ENCODE measurements at places on chromosomes 11 and 22.
A peak's percentile ranks its signal among the peaks of the same experiment; 100 is the strongest.

DNA sequence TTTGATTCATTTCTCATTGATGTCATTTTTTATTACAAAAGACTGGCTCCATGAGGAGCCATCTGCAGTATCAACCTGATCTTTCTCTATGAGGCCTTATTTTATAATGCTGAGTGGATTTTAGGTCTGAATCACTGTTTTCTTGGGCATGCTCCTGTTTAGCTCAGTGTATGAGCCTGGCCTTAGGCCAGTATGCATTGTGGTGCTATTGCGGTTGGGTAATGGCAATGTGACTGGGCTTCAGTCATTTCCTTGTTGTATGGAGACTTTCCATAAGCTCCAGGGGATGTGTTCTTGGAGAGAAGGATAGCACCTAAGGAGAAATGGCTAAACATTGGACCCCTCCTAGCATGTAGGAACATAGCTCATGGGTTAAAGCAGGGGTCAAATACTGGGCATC lies 293.2 kb downstream of the NELL1 start:
- no peak for DNase-seq

- peak; percentile 56 for DNase-seq
These were observed 18.3 kb upstream of the MICALL1 start for GRCh38 chr22:37887584-37888378.

DNA sequence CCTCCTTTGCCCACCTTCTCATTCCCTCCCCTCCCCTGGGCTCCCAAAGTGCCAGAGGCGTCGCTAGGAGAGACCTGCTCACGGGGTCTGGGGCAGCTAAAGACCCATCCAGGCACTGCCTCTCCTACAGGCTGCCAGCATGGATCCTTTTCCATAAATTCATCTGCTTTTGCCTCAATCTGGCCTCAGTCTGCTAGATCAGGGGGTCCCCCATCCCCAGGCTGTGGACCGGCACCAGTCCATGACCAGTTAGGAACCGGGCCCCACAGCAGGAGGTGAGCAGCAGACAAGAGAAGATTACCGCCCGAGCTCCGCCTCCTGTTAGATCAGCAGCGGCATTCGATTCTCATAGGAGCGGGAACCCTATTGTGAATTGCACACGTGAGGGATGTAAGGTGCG lies 12.3 kb downstream of the LTO1 start:
- no peak for DNase-seq

- peak; percentile 33 for DNase-seq
These were observed at the start of gene CHRNA10 for GRCh38 chr11:3671334-3672254. CHRNA10 (minus strand) TSS chr11:3671384; CDS start chr11:3671312, 72 bp downstream.

DNA sequence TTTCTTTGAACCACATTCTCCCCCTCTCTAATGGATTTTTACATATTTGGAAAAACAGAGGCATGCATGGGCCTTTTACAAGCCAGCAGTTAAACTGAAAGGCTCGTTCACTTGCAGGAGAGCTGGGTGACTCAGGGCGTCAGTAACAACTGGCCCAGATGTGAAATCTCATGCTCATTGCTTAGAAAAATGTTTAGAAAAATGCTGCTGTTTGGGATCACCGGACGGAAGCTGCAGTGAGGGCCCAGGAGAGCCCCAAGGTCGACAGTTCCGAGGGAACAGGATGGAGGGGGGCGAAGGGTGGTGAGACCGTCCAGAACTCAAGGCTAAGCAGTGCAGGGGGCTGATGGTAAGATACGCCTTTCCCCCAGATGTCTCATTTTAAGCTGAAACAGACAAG lies 41.7 kb upstream of the SMTN start:
- DNase-seq = no peak

GRCh38 chr11:88543902-88544655 lies 206.5 kb upstream of the CTSC start:
- DNase-seq = peak; percentile 87

GRCh38 chr11:58805065-58805464 lies 39.4 kb downstream of the GLYATL2 start:
- DNase-seq = no peak

- DNase-seq = no peak
These were observed 44.5 kb downstream of the LRRC4C start for GRCh38 chr11:41414771-41415440.

- no peak for DNase-seq
These were observed 37.0 kb downstream of the PDE2A start for GRCh38 chr11:72637198-72637597.

DNA sequence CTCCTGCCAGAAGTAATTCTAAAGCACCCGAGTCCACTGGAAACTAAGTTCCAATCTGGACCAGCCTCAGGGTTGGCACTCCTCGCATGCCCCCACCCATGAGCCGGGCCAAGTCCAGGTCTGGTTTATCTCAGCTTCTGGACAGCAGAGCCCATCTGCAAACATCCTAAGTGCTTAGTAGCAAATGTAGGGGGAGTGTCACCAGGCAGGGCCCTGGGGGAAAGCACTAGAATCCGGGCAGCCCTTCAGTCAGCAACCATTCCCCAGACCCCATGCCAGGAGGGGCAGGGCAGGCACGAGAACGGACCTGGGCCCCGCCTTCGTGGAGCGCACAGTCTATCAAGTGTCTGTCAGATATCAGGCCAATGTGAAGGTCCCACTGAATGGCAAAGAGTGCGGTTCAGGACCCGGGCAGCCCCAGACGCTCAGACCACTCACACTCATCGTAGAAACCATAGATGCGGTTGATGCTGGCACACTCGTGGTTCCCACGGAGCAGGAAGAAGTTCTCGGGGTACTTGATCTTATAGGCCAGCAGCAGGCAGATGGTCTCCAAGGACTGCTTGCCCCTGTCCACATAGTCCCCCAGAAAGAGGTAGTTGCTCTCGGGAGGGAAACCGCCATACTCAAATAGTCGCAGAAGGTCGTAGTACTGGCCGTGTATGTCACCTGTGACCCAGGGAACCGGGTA lies 1.3 kb downstream of the PPP1CA start:
- DNase-seq = no peak

DNA sequence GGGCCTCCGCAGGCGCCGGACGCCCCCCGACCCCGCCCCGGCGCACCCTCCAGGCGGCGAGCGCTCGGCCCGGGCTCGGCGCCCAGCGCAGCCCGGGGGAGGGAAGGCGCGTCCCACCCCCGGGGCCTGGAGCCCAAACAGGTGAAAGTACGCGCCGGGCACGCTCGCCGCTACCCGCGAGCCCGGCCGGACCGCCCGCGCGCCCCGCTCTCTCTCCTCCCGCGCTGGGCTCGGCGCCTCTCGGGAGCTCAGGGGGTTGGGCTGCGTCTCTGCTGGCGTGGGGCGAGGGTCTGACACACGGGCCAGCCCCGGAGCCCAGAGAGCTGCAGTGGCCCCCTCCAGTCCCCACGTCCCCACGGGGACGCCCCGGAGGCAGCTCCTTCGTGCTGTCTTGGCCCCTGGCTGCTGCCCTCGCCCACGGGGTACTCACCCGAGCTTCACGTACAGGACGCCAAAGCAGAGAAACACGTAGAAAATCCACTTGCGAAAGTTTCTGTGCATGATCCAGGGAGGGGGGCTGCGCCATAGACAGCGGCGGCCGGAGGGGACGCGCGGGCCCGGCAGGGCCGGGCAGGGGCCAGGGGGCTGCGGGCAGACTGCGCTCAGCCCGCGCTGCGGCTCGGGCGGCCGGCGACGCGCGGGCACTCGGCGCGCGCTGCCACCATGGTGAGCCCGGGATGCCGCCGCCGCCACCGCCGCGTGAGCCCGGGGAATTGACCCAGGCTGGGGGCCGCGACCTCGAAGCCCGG lies 534 bp downstream of the WNT7B start:
- peak; percentile 44 for DNase-seq

DNA sequence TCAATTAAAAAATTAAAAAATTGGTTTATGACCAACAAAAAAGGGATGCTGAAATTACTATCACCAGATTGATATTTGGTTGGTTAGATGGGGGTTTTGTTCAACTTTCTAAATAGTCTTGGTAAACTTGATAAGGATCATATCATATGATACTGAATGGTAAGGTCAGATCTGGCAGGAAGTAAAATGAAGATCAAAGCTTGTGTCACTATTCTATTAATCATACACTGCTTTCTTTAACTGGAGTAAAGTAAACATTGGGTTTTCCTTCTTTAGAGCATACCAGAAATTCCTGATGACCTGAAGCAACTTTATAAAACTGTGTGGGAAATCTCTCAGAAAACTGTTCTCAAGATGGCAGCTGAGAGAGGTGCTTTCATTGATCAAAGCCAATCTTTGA lies 40.2 kb downstream of the RRM1 start:
- DNase-seq = no peak

- no peak for DNase-seq
These were observed 88.4 kb upstream of the TEAD1 start for GRCh38 chr11:12585861-12586260.

GRCh38 chr11:12085371-12086251 lies 24.8 kb upstream of the MICAL2 start:
- no peak for DNase-seq

DNA sequence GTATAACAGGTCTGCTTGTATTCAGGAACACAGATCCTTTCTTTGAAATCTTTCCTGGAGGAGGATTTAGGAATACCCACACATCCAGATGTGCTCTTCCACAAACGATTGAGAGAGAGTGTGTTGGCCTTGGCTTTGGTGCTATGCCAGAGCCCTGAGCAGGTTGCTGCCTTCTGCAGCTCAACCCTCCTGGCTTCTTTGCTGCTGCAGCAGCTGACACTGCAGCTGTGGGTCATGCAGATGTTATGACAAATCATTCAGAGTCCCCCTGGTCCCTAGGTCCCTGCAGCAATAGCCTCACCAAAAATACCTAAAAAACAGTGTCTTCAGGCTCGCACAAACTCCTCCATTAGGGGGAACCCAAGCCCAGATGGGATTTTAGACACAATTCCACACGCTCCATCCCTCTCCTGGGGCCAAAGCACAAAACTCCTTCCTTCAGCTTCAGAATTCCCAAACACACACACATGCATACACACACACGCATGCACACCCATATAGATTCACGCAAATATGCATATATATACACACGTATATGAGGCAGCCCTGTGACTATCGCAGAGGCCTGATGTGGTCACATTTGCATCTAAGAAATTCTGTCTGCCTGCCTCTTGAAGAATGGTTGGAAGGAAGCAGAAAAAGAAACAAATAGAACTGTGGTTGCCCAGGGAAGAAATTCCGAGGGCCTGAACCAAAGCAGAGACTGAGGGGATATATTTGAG lies 35.4 kb downstream of the SLN start:
- DNase-seq = no peak

GRCh38 chr11:117478926-117479325 lies 151.3 kb downstream of the CEP164 start:
- no peak for DNase-seq

- no peak for DNase-seq
These were observed 35.7 kb upstream of the ELF5 start for GRCh38 chr11:34549271-34549670.

- DNase-seq = no peak
These were observed 893 bp downstream of the SLC36A4 start for GRCh38 chr11:93196816-93197379.

DNA sequence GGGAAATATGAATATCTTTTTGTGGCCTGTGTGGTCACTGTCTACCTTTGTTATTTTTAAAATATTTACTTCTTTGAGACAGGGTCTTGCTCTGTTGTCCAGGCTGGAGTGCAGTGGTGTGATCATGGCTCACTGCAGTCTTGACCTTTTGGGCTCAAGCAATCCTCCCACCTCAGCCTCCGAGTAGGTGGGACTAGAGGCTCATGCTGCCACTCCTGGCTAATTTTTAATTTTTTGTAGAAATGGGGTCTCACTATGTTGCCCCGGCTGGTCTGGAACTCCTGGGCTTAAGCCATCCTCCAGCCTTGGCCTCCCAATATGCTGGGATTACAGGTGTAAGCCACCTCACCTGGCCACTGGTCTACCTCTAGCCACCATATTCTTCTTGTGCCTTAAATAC lies 3.5 kb upstream of the EIF3D start:
- DNase-seq = no peak

GRCh38 chr11:123217897-123218296 lies 22.8 kb upstream of the CLMP start:
- DNase-seq = no peak

DNA sequence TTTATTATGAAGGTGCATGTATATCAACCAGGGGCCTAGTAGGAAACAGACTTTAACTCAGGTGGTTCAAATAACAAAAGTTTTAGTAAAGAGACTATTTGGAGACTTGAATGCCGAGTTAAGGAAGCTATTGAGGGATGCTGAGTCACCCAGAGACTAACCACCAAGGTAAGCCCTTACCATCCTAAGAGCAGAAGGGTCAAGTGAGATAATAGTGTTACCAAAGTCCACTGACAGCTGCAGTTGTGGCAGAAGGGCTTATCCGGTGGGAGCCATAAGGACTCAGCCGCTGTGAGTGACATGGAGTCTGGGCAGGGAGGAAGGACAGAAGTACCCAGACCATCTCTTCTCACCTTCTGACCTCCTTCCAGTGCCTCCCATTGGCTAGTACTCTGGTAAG lies 134.0 kb downstream of the INSC start:
- DNase-seq = no peak

GRCh38 chr11:84142411-84142810 lies 856.2 kb upstream of the CCDC90B start:
- DNase-seq = no peak

DNA sequence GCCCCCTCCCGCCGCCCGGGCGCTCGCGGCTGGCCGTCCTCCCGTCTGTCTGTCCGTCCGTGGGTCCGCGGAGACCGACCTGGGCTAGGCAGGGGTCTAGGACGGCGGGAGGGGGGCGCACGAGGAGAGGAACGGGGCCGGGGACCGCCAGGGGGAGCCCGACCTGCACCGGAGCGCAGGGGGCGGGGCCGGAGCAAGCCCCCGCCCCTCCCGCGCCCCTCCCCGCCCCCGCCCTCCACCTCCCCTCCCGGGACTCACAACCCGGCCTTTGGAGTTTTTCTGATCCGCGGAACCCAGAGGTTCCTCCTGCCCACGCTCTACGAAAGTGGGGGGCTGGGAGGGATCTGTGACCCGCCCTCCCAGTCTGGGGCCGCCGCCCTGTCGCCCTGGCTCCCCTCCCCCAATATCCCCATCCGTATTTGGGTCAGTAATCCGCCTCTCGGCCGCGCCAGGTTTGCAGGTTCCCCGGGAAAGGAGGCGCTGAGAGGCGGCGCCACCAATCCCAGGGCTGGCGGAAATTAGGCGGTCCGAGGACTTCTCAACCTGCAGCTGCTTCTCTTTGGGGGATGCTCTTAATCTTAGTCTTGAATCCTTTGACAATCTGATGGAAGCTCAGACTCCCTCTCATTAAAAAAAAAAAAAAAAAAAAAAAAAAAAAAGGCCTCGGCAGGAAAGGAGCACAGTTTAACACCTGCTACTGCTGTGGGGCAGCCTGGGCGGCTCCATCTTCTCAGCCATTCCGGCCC lies 925 bp upstream of the KCNJ11 start:
- peak; percentile 93 for DNase-seq

DNA sequence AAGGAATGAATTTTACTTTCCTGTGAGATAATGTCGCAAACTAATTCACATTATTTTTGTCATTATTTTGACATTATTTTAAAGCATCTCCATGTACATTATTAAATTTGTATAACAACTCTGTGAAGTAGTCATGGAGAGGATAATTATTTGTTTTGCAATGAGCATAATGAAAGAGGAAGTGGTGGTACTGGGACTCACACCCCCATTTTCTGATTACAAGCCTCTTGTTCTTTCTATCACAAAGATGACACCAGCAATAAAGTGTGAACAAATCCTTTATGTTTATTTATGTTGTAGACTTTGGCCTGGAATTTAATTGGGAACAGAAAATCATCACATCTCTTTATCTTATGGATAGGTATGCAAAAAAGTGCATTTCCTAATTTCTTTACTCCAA lies 522.6 kb downstream of the TMEM135 start:
- DNase-seq = no peak
